Endothelial cell of umbilical vein (primary cell): ENCODE measurements at places on chromosomes 12 and 14.
A peak's percentile ranks its signal among the peaks of the same experiment; 100 is the strongest.

GRCh38 chr12:95633049-95633731 lies 81.9 kb upstream of the USP44 start:
- peak; percentile 90 for DNase-seq

DNA sequence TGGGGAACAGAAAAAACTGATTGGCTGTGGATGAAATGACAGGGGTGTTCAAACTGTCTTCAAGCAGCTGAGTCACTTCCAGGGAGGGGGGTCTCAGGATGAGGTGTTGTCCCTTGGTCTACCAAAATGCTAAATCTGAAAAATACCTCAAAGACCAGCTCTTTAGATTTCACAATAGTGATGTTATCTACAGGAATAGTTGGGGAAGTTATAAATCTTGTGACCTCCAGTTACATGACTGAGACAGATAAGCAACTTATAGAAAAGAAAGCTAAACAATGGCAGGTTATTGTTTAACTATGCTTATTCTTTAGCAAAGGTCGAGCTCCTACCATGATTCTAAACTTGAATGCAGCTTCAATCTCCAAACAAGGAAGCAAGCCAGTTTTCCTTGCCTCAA lies 125.4 kb downstream of the SYT10 start:
- no peak for DNase-seq

- DNase-seq: no peak
These were observed 454.8 kb downstream of the NOVA1 start for GRCh38 chr14:26143057-26143456.

- no peak for DNase-seq
These were observed 7.9 kb downstream of the FAIM2 start for GRCh38 chr12:49895773-49896172.

DNA sequence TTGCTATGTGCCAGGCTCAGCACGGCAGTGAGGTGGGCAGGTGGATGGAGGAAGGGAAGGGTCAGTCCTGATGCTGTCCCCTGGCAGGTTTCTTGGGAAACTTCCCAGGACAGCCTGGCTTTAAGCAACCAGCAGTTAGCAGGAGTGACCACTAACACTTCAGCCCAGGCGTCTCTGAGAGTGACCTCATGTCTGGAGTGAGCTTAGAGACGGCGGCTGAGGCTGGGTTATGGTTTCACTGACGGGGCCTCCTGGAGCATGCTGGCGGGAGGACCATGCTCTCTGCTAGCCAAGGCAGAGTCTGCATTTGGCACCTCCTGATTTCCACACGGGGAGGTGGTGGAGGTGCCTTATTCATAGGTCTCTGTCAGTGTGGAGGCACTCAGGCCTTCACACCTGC lies 2.5 kb downstream of the HHIPL1 start:
- no peak for DNase-seq

DNA sequence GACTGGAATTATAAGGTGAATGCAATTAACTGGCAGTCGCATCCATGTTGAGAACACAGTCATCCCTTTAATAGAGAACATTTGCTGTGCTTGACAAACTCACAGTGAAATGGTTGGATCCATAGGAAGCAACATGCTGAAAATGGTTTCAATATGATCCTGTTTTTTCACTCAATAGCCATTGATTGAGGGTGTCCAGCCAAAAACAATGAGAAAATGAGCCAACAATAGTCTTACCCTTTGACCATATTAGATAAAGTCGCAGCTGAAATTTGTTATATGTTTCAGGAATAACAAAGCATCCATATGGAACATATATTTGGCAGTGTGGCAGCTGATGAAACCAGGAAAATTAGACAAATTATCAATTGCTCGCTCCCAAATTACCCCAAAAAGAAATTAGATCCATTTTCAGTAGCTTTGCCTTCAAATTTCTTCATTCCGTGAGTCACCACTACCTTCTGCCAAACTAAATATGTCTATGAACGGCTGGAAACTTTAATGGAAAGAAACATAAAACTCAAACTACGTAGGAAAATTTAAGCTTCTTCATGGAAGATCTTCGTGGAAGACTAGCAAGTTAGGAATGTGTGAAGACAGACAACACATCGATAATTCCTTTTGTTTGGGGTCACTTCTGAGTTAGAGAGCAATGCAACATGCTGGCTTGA lies 17.4 kb downstream of the IGF1 start:
- DNase-seq: peak; percentile 14

- peak; percentile 77 for DNase-seq
These were observed 25.7 kb downstream of the KLRK1 start for GRCh38 chr12:10363914-10364814.

DNA sequence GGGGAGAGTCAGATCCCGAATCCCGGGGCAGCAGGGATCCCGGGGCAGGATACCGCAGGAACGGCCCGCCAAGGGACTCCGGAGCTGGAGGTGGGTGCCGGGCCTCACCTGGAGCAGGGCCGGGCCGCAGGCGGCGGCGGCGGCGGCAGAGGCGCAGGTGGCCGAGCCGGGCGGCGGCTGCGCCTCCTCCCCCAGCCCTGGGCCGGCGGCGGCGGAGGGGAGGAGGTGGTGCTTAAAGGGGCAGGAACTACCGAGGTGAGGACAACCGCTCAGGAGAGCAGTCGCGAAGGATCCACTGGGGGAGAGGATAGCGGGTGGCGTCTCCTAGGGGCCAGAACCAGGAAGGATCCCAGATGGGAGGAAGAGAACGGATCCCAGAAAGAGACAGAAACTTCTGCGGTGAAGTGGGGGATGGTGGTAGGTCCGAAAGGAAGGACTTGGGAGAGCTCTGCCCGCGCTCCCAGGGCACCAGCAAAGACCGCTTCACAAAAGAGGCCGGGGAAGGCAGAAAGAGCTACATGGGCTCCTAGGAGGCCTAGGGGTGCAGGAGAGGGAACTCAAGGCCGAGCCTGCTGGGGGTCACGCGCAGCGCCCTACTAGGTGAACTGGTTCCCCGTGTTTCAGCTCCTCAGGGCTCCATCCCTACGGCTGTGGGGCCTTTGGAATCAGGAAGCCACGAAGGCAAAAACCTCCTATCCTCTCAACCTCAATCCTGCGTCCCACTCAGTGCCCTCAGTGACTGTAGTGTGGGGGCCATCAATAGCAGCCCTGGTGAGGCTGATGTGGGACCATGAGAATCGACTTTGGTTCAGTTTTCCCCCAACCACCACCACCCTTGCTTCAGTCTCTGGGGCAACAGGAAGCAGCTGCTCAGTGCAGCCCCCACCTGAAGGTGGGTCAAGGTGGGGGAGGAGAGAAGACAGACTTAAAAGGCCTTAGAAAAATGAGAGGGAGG lies 5.0 kb upstream of the BAZ2A start:
- DNase-seq: peak; percentile 70

- no peak for DNase-seq
These were observed 131.2 kb downstream of the HMGA2 start for GRCh38 chr12:65955452-65955851.

- no peak for DNase-seq
These were observed 499 bp downstream of the RNASE4 start for GRCh38 chr14:20684662-20685456.

- no peak for DNase-seq
These were observed 26.3 kb downstream of the DAAM1 start for GRCh38 chr14:59214702-59215302.

DNA sequence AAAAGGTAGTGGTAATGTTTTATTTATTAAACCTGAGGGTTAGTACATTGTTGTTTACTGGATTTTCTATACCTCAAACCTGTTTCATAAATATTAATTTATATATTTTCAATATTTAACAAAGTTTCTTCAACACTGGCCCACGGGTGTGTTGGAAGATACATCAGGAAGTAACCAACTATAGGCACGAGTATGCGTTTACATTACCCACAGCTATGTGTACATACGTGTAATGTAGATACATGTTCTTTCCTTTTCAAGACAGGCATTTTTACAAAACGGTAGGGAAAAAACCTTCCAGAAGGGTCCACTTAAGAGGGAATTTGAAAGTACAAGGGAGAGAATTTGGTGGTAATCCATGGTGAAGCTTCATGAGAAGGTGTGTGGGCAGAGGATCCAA lies 17.8 kb upstream of the KCNA1 start:
- DNase-seq: no peak

DNA sequence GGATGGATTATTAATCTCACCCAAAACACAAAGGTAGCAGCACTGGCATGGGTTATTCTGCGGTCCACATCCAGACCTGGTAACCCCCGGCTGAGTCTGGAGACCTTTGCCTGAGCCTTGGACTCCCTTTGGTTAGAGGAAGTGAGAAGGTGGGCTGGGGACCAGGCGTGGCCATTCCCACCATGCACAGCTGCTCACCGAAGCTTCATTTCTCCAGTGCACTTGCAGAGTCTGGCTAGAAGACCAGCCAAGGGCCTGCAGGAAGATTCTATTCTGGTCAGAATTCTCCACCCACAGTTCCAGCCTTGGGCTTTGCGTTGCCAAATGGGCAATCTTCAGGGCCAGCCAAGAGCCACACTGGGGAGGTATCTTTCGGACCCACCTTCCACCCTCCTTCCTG lies 73.0 kb downstream of the LGMN start:
- DNase-seq: no peak

- no peak for DNase-seq
These were observed 128.2 kb downstream of the KLHL28 start for GRCh38 chr14:44833376-44834060.

GRCh38 chr14:68959035-68959434 lies 20.1 kb downstream of the ACTN1 start:
- peak; percentile 49 for DNase-seq

- DNase-seq: no peak
These were observed 9.2 kb downstream of the NID2 start for GRCh38 chr14:52059649-52060048.

- DNase-seq: no peak
These were observed 34.4 kb upstream of the PMCH start for GRCh38 chr12:102232036-102232435.

DNA sequence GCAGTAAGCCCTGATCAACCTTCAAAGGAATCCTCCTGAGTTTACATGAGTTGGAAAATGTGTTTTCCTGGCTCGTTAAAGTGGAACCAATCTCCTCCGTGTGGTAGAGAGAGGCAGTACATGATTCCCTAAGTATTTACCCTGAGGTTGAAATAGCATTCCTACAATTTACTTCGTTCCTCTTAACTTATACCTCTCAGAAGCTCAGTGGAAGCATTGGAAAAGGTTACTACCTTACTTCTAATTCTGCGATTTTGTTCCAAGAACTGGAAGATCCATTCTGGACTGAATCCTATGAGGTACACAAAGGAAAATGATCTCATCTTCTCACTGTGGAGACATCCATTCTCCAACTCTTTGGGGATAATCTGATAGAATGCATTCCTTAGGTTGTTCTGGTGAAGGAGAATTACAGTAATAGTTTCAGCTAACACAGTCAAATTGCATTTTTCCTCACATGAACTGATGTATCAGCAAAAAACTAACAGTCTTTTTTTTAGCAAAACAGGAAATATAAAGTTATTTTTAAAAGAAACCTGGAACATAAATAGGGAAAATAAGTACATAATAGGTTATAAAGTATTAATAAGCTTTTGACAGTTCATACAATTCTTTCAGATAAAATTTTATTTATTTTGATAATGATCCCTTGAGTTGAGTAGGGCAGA lies 475.6 kb downstream of the PDZRN4 start:
- DNase-seq: peak; percentile 50

- no peak for DNase-seq
These were observed 368.9 kb downstream of the AACS start for GRCh38 chr12:125434131-125434530.

DNA sequence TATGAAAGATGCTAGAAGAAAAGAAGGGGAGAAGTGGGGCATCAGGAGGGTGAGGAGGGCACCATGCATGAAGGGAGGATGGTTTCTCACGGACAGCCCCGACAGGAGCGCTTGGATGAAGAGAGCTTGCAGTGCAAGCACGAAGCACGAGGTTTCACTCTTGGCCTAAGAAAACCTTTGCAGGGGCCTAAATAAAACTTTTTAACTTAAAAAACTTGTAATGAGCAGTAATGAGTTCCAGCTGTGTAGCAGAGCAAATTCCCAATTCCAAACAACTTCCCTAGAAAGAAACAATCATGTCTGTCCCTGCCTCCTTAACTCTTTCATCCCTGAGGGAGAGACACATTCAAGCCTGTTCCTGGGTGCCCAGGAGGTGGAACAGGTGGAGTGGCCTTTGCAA lies 119.5 kb downstream of the PAH start:
- DNase-seq: no peak

- no peak for DNase-seq
These were observed 12.1 kb upstream of the BBS10 start for GRCh38 chr12:76360316-76360715.

DNA sequence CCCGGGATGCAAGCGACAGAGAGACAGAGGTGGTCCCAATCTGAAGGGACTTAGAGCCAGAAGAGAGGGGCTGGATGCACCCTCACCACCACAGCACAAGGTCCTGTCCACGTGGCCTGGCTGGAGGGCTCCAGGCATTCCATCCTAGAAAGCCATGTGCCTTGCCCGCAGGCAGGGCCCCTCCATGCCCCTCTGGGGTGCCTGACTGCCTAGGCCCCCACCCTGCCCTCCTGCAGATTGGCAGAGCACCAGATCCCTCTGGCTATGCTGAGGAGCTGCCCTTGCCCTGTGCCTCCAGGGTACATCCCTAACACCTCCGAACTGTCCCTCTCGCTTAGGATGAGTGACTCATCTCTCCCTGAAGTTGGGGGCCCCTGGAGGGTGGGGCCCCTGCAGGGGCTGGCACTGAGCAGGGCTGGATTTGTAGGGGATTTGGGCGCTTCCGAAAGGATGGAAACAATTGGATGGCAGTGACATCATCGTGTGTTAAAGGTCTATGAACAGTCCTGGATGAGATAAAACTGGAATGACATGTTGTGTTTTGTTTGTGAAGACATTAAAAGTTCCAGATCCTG lies 50.9 kb downstream of the CHGA start:
- no peak for DNase-seq

- DNase-seq: peak; percentile 90
These were observed 1.6 kb upstream of the ACVRL1 start for GRCh38 chr12:51905471-51906429.

DNA sequence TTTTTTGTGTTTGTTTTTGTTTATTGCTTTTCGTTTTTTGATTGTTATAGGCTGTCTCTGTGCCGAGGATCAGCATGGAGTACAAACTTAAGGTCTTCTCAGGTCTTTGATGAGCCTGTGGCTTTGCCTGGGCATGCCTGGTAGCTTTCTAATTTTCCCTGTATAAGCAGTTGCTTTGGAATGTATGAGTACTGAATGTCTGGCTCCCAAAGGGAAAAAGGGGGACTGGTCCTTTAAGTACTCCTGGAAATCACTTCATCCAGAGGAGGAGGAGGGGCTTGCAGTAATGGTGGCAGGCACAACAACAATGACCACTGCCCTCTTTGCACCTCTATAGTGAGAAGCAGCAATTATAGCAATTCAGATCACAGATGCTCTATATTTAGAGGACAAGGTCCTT lies 67.6 kb upstream of the TTC7B start:
- DNase-seq: no peak

GRCh38 chr14:77032844-77033621 lies 4.5 kb upstream of the IRF2BPL start:
- DNase-seq: peak; percentile 91

DNA sequence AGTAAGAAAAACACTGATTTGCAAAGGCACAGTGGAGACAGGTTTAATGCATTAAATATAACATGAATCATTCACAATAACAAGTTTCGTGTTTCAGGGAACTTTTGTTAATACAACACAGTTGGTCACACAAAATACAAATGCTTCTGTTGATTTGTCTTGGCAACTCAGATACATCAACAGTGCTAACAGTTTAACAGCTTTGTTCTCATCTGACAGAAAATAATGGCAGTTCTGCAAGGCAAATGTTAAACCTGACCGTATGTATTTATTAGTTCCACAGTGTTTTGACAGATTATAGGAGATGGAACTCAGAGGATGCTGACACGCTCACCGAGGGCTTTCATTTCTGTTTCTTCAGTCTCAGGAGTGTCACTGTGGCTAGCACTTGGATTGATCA lies 350.7 kb downstream of the PRKD1 start:
- no peak for DNase-seq
